ENCODE measurements at places on chromosomes 13 and 19. TPM values are rescaled to one million over a fixed set of nuclear protein-coding genes. Genes with fewer than 3 reads are reported as not detected.

CRB3 gene
- total RNA-seq, result 5.0 TPM

MEDAG gene
- total RNA-seq, result 0.36 TPM

ZNF880 gene
- total RNA-seq, result 0.81 TPM

PDX1 gene
- 0.04 TPM for total RNA-seq

ZNF571 gene
- total RNA-seq, result 0.55 TPM

ZNF728 gene
- total RNA-seq, result not detected

NLRP9 gene
- not detected for total RNA-seq

CTXN1 gene
- total RNA-seq, result 22.9 TPM

TUBB4A gene
- total RNA-seq, result 7.0 TPM

ZNF135 gene
- not detected for total RNA-seq

ATP4B gene
- total RNA-seq, result not detected

ADGRE3 gene
- not detected for total RNA-seq

PSG4 gene
- 0.71 TPM for total RNA-seq

OLFM2 gene
- total RNA-seq, result 11.8 TPM

ZNF383 gene
- 6.1 TPM for total RNA-seq

KLHL1 gene
- total RNA-seq, result not detected

ODAD3 gene
- total RNA-seq, result 1.4 TPM

NLRP5 gene
- total RNA-seq, result 0.07 TPM

COQ8B gene
- total RNA-seq, result 102 TPM

SCEL gene
- 1.3 TPM for total RNA-seq

PNMA8B gene
- total RNA-seq, result not detected

MAB21L1 gene
- not detected for total RNA-seq

TGFBR3L gene
- 0.63 TPM for total RNA-seq

ZNF541 gene
- total RNA-seq, result 0.06 TPM

NLRP13 gene
- total RNA-seq, result not detected

ZNF358 gene
- 19.4 TPM for total RNA-seq

FPR1 gene
- total RNA-seq, result 0.19 TPM

GJB6 gene
- total RNA-seq, result 0.02 TPM

Data from A549 treated with AZD2906 at 1 μM for 4 hours (cell line).